ENCODE measurements at places on chromosomes 12 and 14. TPM values are rescaled to one million over a fixed set of nuclear protein-coding genes. Genes with fewer than 3 reads are reported as not detected.

CARMIL3 gene
- total RNA-seq, result 0.72 TPM

DNA sequence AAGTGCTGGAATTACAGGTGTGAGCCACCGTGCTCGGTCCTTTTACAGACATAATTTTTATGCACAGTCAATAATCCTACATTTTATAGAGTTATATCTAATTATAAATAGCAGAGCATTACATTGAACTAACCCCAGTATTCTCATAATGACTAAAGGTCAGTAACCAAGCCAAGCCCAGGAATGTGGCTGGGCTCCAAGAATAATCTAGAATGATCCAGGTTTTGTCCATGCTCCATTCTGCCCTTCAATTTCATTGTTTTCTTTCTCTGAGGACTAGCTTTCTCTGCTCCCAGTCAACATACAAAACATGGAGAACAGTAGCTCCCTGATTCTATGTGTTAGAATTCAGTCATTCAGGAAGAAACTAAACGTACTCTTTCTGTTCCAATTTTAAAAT lies 92.1 kb upstream of the KRR1 start:
- DNase-seq, result no peak

IGFBP6 gene
- 864 TPM for total RNA-seq

NANOG gene
- 0.63 TPM for total RNA-seq

GRCh38 chr14:67483579-67484285 lies 4.8 kb downstream of the TMEM229B start:
- DNase-seq, result no peak

- DNase-seq, result no peak
These were observed 382.3 kb downstream of the PCNX1 start for GRCh38 chr14:71289536-71289935.

DNA sequence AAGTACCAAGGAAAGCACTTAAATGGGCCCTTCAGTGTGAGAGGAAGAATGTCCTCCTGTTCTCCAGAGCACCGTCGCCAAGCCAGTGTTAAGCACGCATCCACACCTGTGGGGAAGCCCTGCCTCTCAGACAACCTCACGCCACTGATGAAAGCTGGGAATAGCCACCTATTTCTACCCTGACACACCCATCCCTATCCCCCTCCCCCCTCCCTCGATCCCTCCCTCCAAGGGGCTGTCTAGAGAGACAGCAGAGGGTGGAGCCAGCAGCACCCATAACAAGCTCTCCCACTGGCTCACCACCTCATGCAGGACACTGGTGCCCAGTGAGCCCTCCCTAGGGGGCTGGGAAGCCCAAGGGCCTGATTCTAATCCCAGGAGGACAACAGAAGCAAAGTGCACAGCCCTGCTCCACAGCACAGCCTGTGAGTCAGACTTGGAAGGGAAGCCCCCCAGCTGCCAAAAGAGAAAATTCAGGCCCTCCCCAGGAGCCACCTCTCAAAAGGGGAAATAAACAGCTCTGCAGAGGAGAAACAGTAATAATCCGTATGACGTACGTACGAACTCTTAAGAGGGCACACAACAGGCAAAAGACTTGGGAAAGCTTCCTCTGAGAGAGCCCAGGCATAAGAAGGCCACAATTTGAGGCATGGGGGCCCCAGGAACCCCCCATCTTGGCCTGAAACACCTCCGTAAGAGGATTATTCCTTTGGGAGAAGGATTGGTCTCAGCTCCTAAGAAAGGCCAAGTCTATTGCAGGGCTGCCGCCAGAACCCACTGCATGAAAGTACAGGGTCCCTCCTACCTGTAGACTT lies 7.8 kb downstream of the PITPNM2 start:
- no peak for DNase-seq

- DNase-seq, result no peak
These were observed 15.6 kb downstream of the OTUB2 start for GRCh38 chr14:94041551-94042346.

DNA sequence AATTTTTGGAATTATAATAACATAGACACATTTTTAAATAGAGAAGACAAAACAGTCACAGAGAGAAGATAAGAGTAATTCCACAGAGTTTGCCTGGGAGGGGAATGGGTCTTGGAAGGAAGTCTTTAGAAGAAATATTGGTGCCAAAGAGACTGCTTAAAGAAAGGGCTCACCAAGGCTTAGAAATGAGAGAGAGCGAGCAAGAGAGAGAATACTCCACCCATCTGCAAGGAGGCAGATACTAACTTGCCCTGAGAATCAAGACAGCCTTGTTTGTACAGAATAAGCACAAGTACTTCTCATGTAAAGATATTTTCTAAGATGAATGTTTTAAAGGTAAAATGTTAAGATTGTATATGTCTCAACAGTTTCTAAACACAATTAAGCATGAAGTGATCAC lies 165.5 kb downstream of the SLC38A4 start:
- DNase-seq, result no peak

EIF2S3B gene
- not detected for total RNA-seq

DNA sequence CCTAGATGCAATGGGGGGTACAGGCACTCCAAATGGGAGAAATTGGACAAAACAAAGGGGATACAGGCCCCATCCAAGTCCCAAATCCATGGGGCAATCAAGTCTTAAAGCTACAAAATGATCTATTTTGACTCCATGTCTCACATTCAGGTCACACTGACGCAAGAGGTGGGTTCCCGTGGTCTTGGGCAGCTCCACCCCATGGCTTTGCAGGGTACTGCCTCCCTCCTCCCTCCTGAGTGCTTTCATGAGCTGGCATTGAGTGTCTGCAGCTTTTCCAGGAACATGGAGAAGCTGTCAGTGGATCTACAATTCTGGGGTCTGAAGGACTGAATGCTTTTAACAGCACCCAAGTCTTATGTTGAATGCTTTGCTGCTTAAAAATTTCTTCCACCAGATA lies 274.5 kb upstream of the LRIG3 start:
- DNase-seq, result no peak

- DNase-seq, result no peak
These were observed 577.6 kb downstream of the NRXN3 start for GRCh38 chr14:78747813-78748212.

LRP1-AS gene
- not detected for total RNA-seq

- no peak for DNase-seq
These were observed 9.0 kb downstream of the PLEKHA5 start for GRCh38 chr12:19138551-19138950.

GRCh38 chr12:115866909-115867525 lies 410.5 kb downstream of the MED13L start:
- no peak for DNase-seq

SSTR1 gene
- total RNA-seq, result 1.4 TPM

DNA sequence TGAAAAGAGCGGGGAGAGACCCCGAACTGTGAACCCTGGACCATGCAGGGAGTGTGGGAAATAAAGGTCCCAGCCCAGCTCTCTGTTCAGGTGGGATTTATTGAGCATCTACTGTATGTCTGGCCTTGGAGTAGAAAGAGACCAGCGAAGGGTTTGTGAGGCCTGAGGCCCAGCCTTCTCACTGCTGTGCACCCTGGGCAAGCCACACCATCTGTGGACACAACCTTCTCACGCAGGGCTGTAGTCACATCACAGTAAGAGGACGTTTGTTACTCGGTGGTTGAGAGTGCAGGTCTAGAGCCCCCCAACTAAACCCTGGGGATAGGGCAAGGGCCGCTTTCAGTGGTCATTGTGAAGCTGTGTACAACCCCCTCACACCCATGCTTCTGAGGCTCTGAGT lies 18.2 kb downstream of the FAM222A start:
- no peak for DNase-seq

SERPINA10 gene
- total RNA-seq, result not detected

DNA sequence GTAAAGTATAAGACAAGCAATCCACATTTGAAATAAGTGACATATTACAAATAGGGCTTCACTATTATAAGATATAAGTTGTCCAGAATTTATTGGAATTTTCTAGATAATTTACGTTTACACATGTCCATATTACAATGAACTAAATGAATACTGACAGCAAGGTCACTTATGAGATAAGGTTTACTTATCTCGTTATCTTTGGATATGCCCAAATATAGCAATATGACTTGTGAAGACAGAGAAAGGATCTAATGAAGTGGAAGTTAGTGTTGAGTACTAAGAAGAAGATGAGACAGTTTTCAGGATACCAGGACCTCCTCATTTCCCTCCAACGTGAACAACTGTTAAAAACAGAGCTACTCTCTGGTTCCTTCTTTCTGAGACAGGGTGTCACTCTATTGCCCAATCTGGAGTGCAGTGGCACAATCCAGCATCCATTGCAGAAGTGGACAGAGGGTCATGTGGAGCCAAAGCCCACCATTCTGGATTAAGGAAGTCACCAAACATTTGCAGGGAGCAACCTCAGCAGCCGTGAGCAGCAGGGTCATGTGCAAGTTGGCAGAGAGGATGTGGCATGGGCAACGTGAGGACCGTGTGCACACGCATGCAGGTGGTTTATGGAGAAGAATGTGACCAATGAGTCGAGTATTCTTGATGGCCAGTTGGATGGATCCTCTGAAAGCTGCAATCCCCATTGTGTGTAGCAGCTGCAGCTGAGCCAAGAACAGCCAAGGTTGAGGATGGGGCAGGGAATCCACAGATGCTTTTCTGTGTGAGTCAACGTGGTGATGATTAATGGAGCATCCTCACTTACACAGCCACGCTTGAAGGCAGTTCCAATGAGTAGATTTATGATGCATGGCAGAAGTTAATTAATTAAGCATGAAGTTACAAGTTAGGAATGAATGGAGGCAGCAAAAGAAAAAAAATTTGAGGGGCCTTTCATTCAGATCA lies 111.0 kb downstream of the BICD1 start:
- DNase-seq, result no peak

DNA sequence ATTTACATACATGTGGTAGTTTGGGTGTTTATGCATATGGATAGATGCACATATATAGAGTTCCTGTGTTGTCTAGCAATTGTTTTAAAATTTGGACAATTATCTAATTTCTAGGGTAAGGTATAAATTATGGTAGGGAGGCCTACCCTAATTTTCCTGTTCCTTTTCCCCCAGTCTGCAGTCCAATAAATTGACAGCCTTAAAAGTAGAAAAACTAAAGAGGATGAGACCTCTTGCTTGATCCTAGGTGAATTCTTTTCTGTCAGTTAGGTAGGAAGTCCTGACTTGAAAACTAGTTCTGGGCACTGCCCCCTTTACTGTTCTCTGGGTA lies 2.1 kb upstream of the CDKN1B start:
- DNase-seq, result no peak

JAG2 gene
- total RNA-seq, result 8.6 TPM

DNA sequence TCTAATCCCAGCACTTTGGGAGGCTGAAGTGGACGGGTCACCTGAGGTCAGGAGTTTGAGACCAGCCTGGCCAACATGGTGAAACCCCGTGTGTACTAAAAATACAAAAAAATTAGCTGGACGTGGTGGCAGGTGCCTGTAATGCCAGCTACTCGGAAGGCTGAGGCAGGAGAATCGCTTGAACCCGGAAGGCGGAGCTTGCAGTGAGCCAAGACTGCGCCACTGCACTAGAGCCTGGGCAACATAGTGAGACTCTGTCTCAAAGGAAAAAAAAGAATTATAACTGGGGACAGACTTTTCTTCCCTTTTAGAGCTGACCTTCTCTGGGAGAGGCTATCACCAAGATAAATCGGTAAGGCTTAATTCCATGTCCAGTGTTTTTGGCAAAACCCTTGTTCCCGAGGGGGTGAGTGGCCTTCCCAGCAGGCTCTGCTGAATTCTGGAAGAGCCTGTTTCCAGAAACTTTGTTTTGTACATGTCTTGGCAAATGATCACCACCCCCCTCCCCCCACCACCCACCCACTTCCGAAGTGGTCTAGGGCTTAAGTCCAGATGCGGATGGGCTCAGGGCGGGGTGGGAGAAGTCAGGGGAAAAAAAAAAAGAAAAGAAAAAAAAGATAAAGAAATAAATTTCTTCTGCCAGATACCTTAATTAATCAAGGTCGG lies 32.3 kb upstream of the DEGS2 start:
- no peak for DNase-seq

- no peak for DNase-seq
These were observed 154.8 kb downstream of the PRKCH start for GRCh38 chr14:61476105-61476753.

WSCD2 gene
- 0.50 TPM for total RNA-seq

FAM90A1 gene
- total RNA-seq, result not detected

GRCh38 chr14:30748343-30748742 lies 126.0 kb upstream of the COCH start:
- no peak for DNase-seq

FGF23 gene
- not detected for total RNA-seq

- DNase-seq, result no peak
These were observed 9.2 kb upstream of the SIVA1 start for GRCh38 chr14:104743461-104744380.

CLEC9A gene
- total RNA-seq, result not detected

PPP4R4 gene
- total RNA-seq, result 1.5 TPM

DPPA3 gene
- not detected for total RNA-seq

- no peak for DNase-seq
These were observed 98.9 kb downstream of the ACSS3 start for GRCh38 chr12:81176796-81177195.

OR4E2 gene
- not detected for total RNA-seq

- DNase-seq, result no peak
These were observed 143.6 kb upstream of the SLC16A7 start for GRCh38 chr12:59452259-59452658.

DNA sequence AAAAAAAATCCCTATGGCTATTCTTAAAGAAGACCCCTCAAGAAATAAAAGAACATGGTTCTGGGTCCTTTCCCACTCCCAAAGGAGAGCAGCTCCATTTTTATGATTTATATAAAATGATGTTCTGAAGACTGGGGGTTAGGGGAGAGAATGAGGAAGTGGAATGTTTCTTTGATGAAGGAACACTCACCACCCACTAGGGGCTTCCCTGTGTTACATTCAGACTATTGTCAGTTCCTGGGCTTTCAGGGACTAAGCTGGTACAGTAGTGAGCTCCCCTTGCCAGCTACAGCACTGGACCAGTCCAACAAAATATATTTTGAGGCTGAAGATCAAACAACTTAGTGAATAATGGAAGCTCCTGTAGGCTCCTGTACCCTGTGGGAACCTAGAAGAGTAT lies 98.9 kb downstream of the HMGA2 start:
- no peak for DNase-seq

DNA sequence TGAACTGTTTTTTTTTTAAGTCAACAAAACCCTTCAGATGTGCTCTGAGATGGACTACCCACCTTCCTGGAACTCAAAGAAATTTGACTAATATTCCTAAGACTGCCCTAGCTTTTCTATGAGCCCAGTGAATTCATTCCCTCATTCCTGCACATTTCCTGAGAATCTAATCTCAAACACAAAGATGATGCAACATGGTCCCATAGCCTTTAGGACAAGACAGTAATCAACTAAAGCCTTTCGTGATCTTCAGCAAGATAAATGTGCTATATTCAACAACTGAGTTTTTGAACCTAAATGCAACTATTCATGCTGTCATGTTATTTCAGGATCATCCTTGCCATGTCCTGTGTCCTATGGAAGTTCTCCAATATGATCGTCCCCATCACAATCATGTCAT lies 5.0 kb downstream of the SETD3 start:
- no peak for DNase-seq

FOS gene
- 2,282 TPM for total RNA-seq

GRCh38 chr12:26668230-26668629 lies 164.8 kb downstream of the ITPR2 start:
- no peak for DNase-seq
